ENCODE measurements at places on chromosomes 6 and 20.

DNA sequence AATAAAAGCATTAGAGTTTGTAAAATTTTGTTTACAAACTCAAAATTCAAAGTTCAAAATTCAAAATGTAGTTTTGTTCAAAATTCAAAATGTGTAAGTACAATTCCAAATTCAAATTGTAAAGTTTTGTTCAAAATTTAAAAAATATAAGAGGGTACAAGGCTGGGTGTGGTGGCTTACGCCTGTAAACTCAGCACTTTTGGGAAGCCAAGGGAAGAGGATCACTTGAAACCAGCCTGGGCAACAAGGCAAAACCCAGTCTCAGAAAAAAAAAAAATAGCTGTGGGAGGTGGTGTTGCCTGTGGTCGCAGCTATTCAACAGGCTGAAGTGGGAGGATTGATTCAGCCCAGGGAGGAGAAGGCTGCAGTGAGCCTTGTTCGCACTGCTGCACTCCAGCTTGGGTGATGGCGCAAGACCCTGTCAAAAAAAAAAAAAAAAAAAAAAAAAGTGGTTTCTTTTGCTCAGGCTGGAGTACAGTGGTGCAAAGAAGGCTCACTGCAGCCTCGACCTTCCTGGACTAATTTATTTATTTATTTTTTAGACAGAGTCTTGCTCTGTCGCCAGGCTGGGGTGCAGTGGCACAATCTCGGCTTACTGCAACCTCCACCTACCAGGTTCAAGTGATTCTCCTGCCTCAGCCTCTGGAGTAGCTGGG is 5.4 kb upstream of the ZBTB12 start:
- no peak for DNase-seq

- peak; percentile 20 for DNase-seq
Observed at GRCh38 chr6:4138186-4138585, 2.8 kb upstream of the ECI2 start.

DNA sequence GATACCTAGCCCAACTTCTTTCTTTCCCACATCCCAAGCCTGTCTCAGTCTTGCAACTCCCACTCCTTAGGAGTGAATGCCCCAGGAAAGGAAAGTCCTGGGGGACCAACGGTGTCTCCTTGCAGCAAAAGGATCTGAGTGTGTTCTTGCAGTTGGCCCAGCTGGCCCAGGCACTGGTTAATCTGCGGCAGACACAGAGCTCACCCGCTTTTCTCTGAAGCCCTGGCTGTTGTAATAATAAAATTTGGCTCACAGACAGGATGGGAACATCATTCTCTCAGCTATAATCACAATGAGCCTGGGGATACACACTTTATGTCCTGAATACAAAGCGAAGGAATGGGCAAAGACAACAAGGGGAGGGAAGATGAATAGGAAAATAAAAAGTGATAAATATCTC is 287.0 kb upstream of the PRND start:
- peak; percentile 39 for DNase-seq

DNA sequence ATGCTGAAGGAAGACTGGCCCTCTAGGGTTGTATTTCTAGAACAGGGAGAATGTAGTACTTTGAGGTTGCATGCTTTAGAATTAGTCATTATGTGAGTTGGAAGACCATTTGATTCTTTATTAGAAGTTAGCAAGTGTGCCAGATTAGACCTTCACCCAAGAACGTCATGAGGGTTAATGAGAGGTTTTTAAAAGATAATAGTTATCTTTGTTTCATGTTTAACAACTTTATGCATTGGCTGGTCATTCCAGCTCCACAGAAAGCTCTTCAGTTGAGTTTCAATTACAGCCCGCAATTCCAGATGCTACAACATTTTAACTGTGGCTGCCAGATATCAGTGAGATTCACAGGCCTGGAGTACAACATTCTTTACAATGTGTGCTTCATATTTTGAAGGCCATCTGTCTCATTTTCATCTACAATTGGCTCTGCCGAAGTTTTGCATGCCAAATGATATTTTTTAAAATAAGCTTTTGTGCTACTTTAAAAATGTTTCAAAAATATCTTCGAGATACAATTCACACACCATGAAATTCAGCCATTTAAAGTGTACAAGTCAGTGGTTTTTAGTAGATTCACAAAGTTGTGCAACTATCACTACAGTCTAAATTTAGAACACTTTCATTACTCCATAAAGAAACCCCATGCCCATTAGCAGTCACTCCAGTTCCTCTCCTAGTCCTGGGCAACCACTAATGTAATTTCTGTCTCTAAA is 61.1 kb upstream of the FBXO30 start:
- DNase-seq = no peak

GRCh38 chr20:37114012-37114411 is 18.2 kb upstream of the RBL1 start:
- DNase-seq = no peak

Measured in NCI-H82 (cell line).